ENCODE measurements at places on chromosomes 1 and 21.

DNA sequence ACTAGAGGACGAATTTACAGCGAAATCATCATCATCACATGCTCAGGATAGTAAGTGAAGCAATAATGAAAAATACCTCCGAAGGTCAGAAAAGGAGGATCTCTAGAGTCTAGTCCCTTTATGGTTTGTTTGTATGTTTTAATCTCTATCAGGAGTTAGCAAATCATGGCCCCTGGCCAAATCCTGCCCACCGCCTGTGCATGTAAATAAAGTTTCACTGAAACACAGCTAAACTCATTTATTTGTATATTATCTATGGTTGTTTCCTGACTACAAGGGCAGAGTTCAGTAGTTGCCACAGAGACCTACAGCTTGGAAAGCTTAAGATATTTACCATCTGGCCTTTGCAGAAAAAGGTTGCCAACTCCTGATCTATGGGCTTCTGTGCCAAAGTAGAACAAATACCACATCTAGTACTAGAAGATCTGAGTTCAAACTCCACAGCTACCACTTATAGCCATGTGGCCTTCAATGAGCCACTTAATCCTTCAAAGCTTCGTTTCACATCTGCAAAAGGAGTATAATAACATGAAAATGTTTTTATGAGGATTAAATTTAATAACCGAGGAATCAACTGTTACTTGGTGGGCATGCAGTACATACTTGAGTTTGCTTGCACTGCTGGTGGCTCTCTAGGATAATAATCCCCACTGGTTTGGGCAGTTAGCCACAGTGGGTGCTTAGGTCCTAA, 94.0 kb upstream of the KIF26B start:
- DNase-seq, result no peak
- no peaks in the 10 kb centered on the region for H3K27me3 ChIP-seq
- peaks cover under 1% of the 10 kb centered on the region for H3K36me3 ChIP-seq
- H3K27ac ChIP-seq, result no peak overlapping the region
- H3K4me3 ChIP-seq, result no peak overlapping the region

DNA sequence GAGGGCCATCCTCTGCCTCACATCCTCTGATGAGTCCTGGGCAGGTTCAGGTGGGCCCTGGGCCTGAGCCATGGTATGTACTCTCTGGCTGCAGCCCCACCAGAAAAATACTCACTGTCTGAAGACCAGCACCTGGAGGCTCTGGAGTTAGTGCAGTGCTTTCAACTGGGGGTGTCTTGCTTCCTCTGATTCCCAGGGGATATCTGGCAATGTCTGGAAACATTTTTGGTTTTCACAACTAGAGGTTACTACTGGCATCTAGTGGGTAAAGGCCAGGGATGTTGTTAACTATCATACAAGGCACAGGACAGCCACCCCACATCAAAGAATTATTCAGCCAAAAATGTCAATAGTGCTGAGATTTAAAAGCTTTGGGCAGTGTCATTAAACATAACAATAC, 152.7 kb downstream of the HIVEP3 start:
- peaks cover 23% of the 10 kb centered on the region for H3K4me1 ChIP-seq
- no peak overlapping the region for H3K27ac ChIP-seq
- peaks cover 4% of the 10 kb centered on the region for H3K36me3 ChIP-seq
- peaks cover 32% of the 10 kb centered on the region for H3K27me3 ChIP-seq
- H3K4me3 ChIP-seq, result no peak overlapping the region

GRCh38 chr1:44707959-44708831, 22.8 kb downstream of the RNU5D-1 start:
- H3K27ac ChIP-seq, result no peak overlapping the region
- H3K4me1 ChIP-seq, result peaks cover 10% of the 10 kb centered on the region
- no peak overlapping the region for H3K4me3 ChIP-seq
- H3K27me3 ChIP-seq, result peaks cover 23% of the 10 kb centered on the region
- peaks cover 10% of the 10 kb centered on the region for H3K36me3 ChIP-seq

GRCh38 chr1:215523906-215524305, 43.2 kb upstream of the KCTD3 start:
- peak overlapping the region; percentile 6 for H3K4me3 ChIP-seq
- peaks cover 3% of the 10 kb centered on the region for H3K27me3 ChIP-seq
- H3K4me1 ChIP-seq, result peaks cover 15% of the 10 kb centered on the region
- DNase-seq, result no peak
- no peaks in the 10 kb centered on the region for H3K36me3 ChIP-seq

All from type B pancreatic cell (in vitro differentiated cells).